BE2C (cell line): ENCODE measurements at places on chromosomes 16 and 17.
A peak's percentile ranks its signal among the peaks of the same experiment; 100 is the strongest.

GRCh38 chr17:74125156-74125555, 78.3 kb upstream of the RPL38 start:
- DNase-seq, result no peak

- no peak for DNase-seq
These were observed 224.3 kb downstream of the MSI2 start for GRCh38 chr17:57480438-57481196.

DNA sequence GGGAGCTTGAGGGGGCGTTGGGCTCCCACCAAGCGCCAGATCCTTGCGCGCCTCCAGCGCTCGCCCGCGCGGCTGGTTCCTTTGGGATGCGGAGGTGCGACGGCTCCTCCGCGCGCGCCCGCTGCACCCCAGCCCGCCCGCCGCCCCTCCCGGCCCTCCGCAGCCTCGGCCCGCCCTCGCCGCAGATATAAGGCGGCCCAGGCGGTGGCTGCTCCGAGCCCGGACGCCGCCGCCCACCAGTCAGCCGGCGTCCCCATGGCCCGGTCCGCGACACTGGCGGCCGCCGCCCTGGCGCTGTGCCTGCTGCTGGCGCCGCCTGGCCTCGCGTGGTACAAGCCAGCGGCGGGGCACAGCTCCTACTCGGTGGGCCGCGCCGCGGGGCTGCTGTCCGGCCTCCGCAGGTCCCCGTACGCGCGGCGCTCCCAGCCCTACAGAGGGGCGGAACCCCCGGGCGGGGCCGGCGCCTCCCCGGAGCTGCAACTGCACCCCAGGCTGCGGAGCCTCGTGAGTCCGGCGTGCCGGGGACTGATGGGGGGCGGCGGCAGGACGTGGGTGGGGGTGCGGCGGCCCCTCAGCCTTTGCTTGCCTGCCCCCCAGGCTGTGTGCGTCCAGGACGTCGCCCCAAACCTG, at the start of gene NPB:
NPB (plus strand) TSS at position 216 of the 630 bp plus-strand sequence; CDS start at position 256, 40 bp downstream.
- DNase-seq, result peak; percentile 70

DNA sequence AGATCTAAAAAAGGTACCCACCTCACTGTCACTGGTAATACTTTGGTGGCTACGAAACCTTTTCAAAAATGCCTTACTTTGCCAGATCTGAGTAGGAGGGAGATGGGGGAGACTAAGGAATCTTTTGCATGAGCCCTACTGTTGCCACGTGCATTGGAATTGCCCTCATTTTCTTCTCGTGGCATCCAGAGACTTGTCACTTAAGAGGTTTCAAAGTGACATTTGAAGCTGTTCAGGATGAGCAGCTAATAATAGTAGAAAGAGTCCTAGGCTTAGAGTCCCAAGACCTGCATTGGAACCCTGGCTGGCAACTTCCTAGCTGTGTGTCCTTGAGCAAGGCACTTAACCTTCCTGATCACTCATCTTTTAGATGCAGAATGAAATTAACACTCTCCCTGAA, 43.5 kb downstream of the GPRC5B start:
- no peak for DNase-seq

DNA sequence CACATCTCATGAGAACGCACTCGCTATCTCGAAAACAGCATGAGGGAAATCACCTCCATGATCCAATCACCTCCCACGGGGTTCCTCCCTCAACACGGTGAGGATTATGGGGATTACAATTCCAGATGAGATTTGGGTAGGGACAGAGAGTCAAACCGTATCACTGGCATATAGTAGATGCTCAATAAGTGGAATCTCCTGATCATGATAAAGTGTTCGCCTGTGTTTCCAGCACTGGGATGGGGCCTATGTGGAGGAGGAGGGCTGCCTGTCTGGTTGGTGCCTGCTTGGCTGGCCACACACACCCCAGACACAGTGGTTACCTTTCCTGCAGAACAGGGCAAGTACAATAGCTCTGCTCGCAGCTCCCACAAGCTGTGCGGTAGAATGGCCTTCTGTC, 6.1 kb upstream of the MGAT5B start:
- DNase-seq, result no peak
